ENCODE measurements at places on chromosomes 11 and 22. TPM values are rescaled to one million over a fixed set of nuclear protein-coding genes. Genes with fewer than 3 reads are reported as not detected.
A peak's percentile ranks its signal among the peaks of the same experiment; 100 is the strongest.

DNA sequence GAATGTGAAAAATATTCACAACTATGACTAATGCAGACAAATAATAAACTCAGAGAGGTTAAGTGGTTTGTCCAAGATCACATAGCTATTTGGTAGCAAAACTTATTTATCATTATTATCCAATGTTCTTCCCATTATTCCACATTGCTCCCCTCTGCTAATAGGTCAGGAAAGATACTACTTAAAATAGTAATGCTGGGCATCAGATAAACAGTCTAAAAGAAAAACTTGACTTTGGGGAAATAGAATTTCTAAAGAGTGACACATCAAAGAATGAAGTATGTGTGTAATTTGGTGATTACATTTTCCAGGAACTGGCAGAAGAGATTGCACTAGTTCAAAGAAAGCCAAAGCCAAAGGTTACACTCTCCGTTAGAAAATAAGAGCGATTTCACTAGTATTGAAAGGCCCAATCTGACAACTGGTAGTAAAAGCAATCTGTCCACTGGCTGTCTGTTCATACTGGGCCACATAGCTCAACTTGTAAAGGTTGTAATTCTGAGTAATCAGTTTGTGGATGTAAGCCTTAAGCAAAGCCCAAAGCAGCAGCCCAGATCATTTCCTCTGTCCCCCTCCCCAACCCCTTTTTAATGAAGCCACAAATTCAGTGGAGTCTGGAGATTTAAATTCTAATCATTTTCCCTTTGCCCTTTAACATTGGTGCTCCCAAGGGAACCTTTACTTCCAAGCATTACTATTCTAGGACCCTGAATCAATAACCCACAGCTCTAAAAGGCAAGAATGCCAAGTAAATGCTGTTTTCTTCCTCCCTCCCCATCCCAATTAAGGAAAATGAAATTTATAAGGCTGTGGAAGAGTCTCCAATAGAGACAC, 283.5 kb downstream of the TTC28 start:
- peak; percentile 75 for ATAC-seq

Gene CD3G
- 103 TPM for total RNA-seq

- no peak for ATAC-seq
These were observed 101.2 kb downstream of the TRPC6 start for GRCh38 chr11:101482556-101483124.

- ATAC-seq: no peak
These were observed 182.2 kb downstream of the MAML2 start for GRCh38 chr11:96160732-96161306.

GRCh38 chr22:22060200-22061084, 77.9 kb upstream of the TOP3B start:
- peak; percentile 67 for ATAC-seq

- no peak for ATAC-seq
These were observed 51.4 kb upstream of the CRYBB3 start for GRCh38 chr22:25148149-25148691.

DNA sequence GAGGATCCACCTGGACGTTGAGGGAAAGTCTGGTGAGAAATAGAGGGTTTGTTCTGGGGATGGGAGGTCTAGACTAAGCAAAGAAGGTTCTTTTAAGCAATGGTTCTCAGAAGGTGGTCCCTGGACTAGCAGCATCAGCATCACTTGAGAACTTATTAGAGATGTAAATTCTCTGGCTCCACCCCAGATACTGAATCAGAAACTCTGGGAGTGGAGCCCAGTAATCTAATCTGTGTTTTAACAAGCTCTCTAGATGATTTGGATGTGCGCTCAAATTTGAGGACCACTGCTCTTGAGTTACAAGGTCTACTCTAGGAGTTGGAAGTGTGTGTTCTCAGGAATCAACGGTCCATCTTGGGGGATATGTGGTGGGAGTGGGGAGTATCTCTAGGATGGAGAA, 3.3 kb upstream of the ABCG4 start:
- ATAC-seq: no peak
